ENCODE measurements at places on chromosomes 3 and 15. TPM values are rescaled to one million over a fixed set of nuclear protein-coding genes. Genes with fewer than 3 reads are reported as not detected.

- DNase-seq: no peak
Measured at GRCh38 chr15:82862886-82863285, 53.5 kb downstream of the WHAMM start.

Gene RTP3
- total RNA-seq: not detected

Gene IL20RB
- total RNA-seq: 15.8 TPM

Gene ZCWPW2
- 1.5 TPM for total RNA-seq

Gene GOLGA8M
- 3.4 TPM for total RNA-seq

Gene SNX1
- 58.2 TPM for total RNA-seq

Gene ANKUB1
- not detected for total RNA-seq

DNA sequence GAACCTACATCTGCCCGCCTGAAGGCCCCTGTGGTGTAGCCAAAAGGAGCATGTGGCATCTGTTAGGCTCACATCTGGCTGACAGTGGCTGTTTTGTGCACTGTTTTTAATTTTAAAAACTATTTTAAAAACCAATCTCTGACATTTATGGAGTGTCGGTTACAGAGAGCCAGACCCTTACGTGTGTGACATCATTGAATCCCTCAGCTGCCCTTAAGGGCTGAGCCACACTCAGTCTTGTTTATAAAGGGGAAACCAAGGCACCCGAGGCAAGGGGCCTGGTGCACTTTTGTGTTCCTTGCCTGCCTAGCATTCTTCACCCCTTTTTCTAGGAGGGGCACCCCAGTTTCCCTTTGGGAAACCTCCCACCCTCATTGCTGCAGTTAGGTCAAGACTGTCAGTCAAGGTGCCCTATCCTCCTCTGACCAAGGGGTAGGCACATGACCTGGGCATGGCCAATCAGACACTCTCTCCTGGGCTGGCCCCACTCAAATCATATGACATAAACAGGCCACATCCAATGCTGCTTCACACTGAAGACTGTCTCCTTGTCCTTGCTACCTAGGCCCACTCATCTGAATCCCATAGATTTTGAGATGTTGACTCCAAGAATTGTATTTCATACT, 105.3 kb downstream of the LSM3 start:
- peak; percentile 31 for DNase-seq

- DNase-seq: no peak
Measured at GRCh38 chr3:176554264-176554663, 643.0 kb downstream of the TBL1XR1 start.

DNA sequence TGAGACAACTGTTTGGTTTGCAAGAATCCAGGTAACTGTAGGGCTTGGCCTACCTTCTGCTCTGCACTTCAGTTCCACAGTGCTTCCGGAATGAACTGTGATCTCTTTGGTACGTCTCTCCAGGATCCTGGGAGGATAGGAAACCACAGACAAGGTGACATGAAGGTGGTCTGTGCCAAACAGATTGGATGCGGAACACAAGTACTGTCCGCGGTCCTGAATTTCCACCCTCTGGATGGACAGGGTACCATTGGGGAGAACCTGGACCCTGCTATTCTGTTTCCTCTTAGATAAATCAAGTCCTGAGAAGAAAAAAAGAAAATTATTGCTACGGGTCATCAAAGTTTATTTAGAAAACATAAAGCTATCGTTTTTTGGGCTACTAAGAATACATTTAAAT, 17.3 kb downstream of the IGSF10 start:
- no peak for DNase-seq

- DNase-seq: no peak
Measured at GRCh38 chr3:184305577-184305976, 6.5 kb downstream of the PSMD2 start.

DNA sequence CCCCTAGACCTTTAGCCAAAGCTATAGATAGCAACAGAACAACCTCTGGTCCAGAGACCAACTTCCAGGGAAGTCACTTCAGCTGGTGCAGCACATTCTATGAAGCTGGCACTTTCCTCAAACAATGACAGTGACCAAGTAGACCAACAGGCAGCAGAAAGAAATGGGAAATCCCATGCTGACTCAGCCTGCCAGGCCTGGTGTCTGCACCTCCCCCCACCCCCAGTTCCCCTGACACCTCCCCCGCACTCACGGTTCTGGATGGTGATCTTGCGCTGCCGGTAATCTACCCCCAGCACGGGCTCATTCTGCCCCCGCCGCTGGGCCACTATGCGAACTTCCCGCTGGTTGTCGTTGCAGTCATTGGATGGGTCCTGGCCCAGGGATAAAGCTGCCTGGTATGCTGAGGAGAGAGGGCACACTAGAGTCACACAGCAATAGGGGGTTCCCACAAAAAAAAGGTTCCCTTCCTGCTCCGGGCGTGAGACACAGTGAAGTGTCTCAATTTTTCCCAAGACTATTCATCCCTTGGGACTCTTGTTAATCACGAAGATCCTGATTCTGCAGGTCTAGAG, 17.0 kb downstream of the ILDR1 start:
- DNase-seq: no peak

- DNase-seq: no peak
Measured at GRCh38 chr3:30586096-30586805, 20.1 kb upstream of the TGFBR2 start.
